ENCODE measurements at places on chromosomes 3 and 15.
A peak's percentile ranks its signal among the peaks of the same experiment; 100 is the strongest.

DNA sequence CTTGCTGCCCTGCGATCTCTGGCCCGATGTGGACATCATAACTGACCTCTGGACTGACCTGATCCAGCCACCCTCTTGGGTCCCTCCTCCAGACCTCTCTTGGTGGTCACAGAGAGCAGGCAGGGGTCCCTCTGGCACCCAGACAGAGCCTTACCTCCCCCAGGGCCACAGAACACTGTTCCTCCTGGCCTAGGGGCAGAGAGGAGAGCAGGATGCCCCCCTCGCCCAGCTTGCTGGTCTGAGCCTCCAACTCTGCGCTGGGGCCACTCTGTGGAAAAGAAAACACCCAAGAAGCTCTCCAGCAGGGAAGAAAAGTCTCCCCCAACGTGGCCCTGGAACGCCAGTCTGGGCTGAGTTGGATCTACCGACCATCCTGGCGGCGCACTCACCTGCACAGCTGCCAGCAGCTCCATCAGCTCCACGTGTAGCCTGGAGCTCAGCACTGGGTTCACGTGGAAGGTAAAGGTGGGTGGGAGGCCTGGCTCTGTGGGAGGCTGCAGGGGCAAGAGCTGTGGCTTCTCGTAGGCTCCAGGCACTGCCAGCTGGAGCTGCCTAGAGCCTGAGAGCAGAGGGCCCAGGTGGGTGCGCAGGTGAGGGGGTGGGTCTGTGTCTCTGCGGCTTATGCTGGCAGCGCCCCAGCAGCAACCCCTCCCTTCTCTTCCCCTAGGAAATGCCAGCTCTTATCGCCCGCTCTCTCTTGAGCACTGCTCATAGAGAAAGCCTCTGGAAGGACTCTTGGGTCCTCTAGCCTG, 6.0 kb downstream of the PLA2G4F start:
- DNase-seq: no peak

- no peak for DNase-seq
Measured at GRCh38 chr15:33158366-33158765, 36.1 kb downstream of the FMN1 start.

DNA sequence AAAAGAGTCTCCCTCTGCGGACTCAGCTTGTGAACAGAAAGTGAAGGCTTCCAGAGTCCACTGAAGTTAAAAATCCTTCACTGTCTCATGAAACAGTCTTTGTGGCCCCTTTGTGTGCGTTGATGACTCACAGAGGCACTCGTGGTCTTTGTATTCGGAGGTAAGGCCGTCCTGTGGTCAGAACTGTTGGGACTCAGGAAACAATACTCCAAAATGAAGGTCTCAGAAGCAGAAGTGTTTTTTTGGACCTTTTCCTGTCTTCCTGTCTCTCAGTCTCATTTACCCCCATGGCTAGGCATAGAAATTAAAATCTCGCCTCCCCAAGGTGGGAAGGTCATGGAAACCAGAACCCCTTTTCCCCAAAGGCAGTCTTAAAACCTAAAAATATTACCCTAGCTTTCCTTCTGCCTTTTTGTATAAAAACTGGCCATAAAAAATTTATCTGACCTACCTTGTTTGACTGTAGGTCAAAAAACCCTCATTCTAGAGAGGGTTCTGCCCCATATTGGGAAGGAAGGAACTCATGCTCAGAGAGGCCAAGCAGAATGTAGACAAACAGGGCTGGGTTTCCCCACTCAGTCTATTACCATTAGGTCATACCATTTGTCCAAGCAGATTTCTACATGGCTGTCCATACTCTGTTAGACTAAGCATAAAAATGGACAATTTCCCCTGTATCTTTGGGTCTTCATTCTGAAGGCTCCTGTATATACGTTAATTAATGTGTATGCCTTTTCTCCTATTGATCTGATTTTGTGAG, 19.1 kb upstream of the EPB42 start:
- DNase-seq: no peak

GRCh38 chr15:67240235-67241131, 14.0 kb downstream of the AAGAB start:
- DNase-seq: peak; percentile 18

GRCh38 chr3:39453134-39453533, 14.3 kb upstream of the MOBP start:
- no peak for DNase-seq

- DNase-seq: no peak
Measured at GRCh38 chr3:141656771-141657170, 81.3 kb upstream of the RNF7 start.

- DNase-seq: no peak
Measured at GRCh38 chr3:156838035-156838434, 11.9 kb downstream of the LEKR1 start.

DNA sequence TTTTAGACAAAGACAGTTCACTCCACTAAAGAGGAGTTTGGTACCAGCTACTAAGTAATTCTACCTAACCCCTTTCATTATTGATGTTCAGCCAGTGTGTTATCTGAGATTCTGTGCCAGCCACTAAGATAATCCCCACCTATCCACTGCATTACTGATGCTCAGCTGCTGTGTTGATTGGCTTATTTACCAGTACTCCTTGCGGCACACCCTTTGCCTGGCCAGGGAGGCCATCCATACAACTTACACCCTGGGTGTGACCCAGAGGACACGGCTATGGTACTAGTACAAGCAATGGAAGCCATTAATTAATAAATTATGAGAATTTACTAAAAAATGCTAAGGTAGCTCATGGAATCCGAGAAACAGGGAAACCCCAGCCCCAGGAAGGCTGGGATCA, 290.7 kb upstream of the CTNNB1 start:
- DNase-seq: no peak

DNA sequence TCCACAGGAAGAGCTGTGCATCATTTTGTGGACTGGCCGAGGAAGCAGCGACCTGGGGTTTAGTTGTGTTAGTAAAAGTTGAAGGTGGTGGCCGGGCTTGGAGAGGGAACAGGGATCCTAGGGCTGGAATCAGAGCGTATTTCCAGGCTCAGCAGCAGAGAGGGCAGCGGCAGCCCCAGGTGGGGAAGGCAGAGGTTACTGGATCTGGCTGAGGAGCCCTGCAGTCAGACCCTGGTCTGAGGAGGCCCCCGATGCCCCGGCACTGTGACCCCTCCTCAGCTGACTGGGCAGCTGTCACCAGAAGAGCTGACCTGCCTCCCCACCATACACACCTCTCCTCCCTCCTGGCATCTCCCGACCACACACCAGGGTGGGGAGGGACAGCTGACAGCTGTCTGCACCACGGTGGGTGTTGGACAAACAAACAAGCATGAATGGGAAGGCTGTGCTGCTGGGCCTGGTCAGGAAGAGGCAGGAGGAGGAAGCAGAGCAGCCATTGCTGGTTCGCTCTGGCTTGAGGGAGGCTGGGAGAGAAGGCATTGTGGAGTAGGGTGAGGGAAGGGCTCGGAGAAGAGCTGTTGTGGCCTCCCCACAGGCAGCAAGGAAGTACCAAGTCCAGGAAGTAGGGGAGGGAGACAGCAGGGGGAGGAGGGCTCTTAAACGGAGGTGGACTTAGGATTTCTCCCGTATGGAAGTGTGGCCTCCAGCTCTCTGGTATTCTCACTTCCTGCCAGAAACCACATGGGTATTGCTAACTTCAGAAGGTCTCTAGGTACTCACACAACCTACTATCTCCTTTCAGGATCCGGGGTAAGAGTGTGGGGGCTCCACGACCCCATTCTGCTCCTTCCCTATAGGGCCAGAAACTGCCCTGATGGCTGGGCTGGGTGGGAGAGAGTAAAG, 49.5 kb upstream of the HACD2 start:
- no peak for DNase-seq

GRCh38 chr3:133368371-133369067, 31.3 kb upstream of the BFSP2 start:
- no peak for DNase-seq

DNA sequence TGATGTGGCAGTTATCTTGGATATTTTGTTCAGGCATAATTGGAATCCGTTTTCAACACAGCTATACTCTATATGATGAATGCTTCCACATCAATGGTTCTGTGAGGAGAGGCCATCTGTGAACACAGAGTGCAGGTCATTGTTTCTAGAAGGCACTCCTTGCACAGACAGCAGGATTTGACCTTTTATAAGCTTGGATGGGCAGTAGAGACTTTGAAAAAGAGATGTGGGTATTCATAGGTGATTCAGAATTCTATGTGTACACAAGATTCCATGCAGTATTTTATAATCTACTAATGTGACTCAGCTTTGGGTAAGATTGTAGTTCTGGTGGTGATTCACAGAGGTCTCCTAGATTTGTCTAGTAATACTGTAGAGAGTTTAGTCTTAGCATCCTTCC, 12.5 kb downstream of the ARPP21 start:
- DNase-seq: peak; percentile 74

GRCh38 chr15:68512052-68512451, 66.7 kb upstream of the CORO2B start:
- no peak for DNase-seq

GRCh38 chr3:59685432-59685831, 635.6 kb upstream of the CFAP20DC start:
- DNase-seq: no peak

- no peak for DNase-seq
Measured at GRCh38 chr3:111200027-111200426, 128.4 kb downstream of the NECTIN3 start.

DNA sequence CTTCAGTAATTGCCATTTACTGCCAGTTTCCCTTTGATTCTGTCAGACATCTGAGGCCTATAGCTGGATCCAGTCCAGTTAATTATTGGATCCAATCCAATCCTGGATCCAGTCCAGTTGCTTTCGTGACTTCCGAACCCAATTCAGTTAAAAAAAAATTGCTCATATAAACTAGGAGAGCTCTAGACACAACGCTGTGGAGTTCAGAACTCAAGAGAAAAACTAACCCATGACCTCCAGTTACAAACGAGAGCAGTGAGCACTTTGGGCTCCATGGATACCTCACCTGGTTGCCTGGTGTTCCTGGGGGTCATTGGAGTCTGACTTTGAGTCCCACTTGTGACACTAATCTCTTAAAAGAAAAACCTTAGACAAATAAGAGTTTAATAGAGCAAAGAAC, 269.8 kb downstream of the THSD4 start:
- DNase-seq: peak; percentile 65

DNA sequence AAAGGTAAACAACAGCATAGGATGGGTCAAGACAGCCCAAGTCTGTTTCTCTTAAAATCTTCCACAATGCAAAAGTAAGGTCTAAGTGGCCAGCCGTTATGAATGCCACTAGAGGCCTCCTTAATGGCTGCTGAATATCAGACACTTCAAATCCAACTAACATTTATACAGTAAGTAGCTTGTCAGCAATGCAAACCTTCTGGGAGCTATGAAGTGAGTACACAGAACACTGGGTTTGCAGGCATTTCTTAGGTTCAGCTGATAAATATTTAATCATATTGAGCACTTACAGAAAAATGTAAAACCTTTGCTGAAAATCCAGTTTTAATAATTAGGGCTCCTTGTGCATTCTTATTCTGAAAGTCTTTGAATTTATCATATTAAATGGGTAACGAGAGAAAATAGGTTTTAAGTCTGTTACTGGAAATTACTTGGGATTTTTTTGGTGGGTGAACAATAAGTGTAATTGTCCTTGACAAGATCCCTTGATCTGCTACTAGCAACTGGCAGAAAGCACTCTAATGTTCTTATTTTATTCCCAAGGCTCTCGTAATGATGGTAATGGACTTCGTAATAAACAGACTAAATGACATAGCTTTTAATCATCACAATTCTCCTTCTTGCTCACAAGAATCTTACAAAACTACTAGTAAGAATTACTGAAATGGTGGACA, 141.7 kb upstream of the GPR149 start:
- DNase-seq: peak; percentile 71

GRCh38 chr15:65212097-65212496, 824 bp upstream of the CILP start:
- DNase-seq: peak; percentile 7

- no peak for DNase-seq
Measured at GRCh38 chr15:74412159-74412558, 21.6 kb downstream of the SEMA7A start.

DNA sequence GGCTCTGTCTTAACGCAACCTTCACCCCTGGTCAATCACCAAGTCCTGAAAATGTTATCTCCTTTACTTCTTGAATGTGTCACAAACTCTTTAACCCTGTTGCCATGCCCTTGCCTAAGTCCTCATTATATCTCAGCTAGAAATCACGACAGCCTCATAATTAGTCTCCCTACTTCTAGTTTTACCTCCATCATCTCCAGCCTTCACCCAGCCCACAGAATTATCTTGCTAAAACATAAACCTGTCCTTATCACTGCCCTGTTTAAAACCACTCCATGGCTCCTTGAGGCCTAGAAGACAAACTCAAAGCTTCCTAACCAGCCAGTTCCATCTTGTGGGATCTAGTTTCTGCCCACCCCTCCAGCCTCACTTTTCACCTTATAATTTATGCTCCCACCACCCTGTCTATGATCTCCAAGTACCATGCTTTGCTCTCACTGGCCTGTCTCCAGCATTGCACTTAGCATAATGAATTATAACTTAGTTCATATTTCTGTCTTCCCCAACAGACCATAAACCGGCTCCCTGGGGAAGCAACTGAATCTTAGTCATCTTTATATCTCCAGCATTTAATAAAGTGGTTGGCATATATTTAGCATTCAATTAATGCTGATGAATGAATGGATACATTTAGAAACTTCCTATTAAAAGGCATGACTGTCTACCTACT, 39.2 kb downstream of the GPR176 start:
- no peak for DNase-seq

DNA sequence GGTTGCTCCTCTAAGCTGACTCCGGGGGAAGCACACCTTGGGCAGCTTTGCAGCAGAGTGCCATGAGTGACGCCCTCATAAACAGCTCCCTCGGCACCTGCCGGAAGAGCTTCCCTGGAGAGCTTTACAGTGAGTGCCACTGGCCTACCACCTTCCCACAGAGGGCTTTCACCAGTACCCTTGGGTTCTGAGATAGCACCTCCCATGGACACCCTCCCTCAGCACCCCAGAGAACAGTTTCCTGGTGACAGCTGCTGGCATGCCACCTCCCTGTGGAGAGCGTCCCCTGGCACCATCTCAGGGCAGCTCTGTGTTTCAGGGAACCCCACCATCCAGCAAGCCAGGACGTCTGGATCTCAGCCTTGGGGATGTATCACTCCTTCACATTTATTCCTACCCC, 49.1 kb downstream of the RUBCN start:
- no peak for DNase-seq

GRCh38 chr3:73319179-73319769, 257.8 kb downstream of the EBLN2 start:
- no peak for DNase-seq

- DNase-seq: peak; percentile 79
Measured at GRCh38 chr15:37081983-37082382, 18.4 kb downstream of the MEIS2 start.

DNA sequence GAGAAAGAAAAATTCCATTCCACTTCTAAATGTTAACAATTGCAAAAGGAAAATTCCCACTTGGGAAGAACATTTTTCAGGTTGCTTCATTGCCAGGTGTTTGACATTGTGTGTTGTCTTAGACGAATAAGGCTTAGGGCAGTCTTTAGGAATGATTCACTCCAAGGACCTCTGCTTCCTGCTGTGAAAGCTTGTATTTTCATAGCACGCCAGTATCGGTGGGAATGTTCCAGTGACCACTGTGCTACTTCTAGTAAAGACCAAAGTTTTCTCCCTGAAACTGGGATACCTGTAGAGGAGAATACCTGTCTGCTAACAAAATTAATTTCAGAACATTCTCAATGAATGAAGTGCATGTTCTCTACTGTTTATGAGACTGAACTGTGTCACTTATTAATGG, 64.1 kb downstream of the CDIN1 start:
- no peak for DNase-seq

GRCh38 chr15:71512682-71513006, 297.7 kb upstream of the NR2E3 start:
- DNase-seq: no peak

Measured in eye (tissue), 1 donor.